ENCODE measurements at places on chromosomes 6 and 20. TPM values are rescaled to one million over a fixed set of nuclear protein-coding genes. Genes with fewer than 3 reads are reported as not detected.

Gene IL20RA
- polyA plus RNA-seq: 31.1 TPM

Gene XPO5
- 22.6 TPM for polyA plus RNA-seq

Gene NCOA5
- polyA plus RNA-seq: 32.8 TPM

DNA sequence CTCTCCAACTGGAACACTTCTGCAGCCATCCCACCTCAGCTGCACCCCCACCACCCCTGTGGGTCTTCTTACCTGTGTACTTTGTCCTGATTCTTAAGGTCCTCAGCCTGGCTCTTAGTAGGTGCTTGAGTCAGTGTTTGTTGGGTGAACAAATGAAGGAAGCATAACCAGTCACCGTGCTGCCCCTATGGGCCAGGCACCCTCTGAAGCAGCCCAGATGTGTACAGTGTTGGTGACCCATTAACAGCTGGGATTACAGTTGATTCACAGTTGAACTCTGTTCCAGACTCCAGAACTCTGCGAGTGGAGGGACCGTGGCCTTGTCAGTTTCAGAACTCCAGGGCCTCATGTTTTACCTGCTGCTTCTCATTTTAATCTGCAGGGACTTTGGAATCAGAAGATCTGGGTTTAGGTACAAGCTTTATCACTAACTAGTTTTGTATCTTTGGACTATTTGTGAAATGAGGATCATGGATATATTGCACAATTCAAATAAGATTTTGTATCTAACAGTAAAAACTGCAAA lies 203.8 kb downstream of the TMEM242 start:
- peaks cover 7% of the 10 kb centered on the region for H3K4me1 ChIP-seq
- DNase-seq: no peak
- no peak overlapping the region for H3K27ac ChIP-seq
- no peaks in the 10 kb centered on the region for H3K27me3 ChIP-seq
- H3K36me3 ChIP-seq: peaks cover 8% of the 10 kb centered on the region

GRCh38 chr20:59195316-59195993 lies 31.8 kb downstream of the ZNF831 start:
- H3K27ac ChIP-seq: no peak overlapping the region
- no peaks in the 10 kb centered on the region for H3K4me1 ChIP-seq
- H3K27me3 ChIP-seq: peaks cover 5% of the 10 kb centered on the region
- H3K4me3 ChIP-seq: no peak overlapping the region
- no peak for DNase-seq
- no peaks in the 10 kb centered on the region for H3K36me3 ChIP-seq

GRCh38 chr20:39830903-39831302 lies 858.1 kb downstream of the MAFB start:
- no peak overlapping the region for H3K27ac ChIP-seq
- no peaks in the 10 kb centered on the region for H3K36me3 ChIP-seq
- DNase-seq: no peak
- no peak overlapping the region for H3K4me3 ChIP-seq

DNA sequence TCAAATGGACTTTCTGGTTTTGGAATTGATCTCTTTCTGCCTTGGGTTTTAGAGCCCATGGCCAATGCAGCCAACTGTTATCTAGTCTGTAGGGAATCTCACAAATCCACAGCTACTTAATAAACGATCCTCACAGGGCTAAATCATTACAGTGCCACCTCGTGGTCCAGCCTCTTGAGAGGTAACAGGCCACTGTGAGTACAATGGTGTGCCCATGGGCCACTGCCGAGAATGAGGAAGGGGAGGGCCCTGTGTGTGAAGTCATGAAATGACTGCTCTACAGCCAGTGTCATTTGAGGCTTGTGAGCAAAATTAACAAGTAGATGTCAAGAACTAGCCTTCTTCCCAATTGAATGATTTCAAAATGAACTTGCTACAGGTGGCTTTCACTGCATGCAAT lies 54.3 kb upstream of the GMPR start:
- no peaks in the 10 kb centered on the region for H3K27me3 ChIP-seq
- H3K4me3 ChIP-seq: no peak overlapping the region
- H3K27ac ChIP-seq: no peak overlapping the region
- DNase-seq: no peak
- no peaks in the 10 kb centered on the region for H3K4me1 ChIP-seq

- no peak overlapping the region for H3K27ac ChIP-seq
- no peak for DNase-seq
- no peaks in the 10 kb centered on the region for H3K36me3 ChIP-seq
- H3K4me3 ChIP-seq: no peak overlapping the region
- no peaks in the 10 kb centered on the region for H3K4me1 ChIP-seq
Measured at GRCh38 chr20:25067102-25067987, 9.4 kb upstream of the ACSS1 start.
